Activated naive CD4-positive, alpha-beta T cell treated with anti-CD3 and anti-CD28 coated beads, Interleukin-2, amount 50 U/mL, for 16 hours (primary cell): ENCODE measurements at places on chromosomes 7 and 10.

GRCh38 chr10:117670116-117670904, 127.8 kb downstream of the EMX2 start:
- no peak for DNase-seq

DNA sequence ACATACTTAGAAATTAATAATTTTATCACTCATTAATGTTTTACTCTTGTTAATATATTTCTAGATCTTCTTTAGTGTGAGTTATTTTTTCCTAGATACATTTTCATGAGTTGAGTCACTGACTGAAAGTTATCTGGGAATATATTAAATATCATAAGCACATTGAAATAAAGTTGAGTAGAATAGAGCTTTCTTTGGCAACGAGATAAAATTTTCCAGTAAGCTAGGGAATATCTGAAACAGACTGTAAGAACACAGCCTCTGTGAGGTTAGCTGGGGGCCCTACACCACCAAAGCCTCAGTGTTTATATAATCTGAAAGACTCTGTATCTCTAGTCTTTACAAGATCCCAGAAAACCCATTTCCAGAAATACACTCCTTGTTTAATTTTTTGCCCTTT, 347.8 kb upstream of the PLXDC2 start:
- no peak for DNase-seq

DNA sequence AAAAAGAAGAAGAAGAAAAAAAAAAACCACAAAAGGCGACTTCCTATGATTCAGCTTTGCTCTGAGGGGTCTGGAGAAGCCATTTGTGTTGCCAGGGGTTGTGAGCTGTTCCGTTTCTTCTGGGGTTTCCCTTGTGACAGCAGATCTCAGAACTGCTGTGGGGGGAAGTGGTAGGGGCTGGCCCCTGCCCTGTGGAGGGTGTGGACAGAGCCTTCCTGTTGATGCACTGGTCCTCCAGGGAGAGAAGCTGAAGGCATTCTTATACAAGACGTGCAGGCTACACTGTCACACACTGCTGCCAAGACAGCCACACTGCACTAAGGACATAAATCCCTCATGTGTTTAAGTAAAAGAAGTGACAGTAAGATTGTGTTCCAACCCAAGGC, 17.3 kb upstream of the CSGALNACT2 start:
- no peak for DNase-seq

DNA sequence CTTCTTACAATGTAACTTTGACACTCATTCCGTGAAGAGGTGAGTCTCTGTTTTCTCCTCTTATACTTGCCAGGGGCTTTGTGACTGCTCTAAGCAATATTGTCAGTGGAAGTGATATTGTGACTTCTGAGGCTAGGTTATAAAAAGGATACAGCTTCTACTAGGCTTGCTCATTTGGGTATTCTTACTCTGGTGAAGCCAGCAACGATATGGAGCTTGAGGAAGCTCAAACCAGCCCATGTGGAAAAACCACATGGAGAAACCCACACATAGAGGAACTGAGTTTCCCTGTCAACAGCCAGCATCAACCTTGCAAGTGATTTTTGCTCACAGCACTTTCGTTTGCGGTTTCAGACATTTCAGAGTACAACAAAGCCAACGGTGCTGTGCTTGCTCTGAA, 149.6 kb upstream of the SEMA3E start:
- no peak for DNase-seq

DNA sequence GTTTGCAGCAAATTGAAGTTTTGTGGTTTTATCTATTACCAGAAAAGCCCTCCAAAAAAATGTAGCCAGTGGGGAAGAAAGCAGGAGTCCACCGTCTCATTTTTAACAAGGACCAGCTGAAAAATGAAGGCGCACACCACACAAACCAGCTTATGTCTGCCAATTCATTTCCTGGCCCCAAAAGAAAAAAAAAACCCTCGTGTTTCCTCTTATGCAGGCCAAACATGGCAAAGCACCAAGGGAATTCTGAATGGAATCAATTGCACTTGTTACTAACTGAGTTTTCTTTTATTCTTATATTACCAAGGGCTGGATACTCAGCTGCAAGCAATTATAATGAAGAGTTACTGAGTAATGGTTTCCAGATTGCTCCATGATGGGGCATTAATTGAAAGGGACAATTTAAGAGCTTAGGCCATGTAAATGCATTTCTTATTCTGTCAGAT, 428.3 kb upstream of the NPVF start:
- DNase-seq: no peak

DNA sequence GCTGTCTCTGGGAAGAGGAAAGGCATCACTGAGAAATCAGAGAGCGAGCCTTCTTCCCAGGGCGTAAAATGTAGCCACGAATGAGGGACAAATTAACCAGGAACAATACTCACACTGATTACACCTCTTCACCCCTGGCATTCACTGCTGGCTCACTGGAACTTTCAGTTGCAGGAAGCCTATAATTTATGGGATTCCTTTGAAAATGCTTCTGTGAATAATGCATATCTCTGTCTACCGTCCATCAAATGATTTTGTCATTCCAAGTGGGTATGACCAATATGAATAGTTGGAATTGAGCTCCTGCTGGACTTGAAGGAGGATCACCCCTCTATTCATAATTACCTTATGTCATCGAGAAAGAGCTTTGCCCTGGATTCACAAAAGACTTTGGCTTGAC, 360.3 kb upstream of the FZD8 start:
- DNase-seq: no peak

DNA sequence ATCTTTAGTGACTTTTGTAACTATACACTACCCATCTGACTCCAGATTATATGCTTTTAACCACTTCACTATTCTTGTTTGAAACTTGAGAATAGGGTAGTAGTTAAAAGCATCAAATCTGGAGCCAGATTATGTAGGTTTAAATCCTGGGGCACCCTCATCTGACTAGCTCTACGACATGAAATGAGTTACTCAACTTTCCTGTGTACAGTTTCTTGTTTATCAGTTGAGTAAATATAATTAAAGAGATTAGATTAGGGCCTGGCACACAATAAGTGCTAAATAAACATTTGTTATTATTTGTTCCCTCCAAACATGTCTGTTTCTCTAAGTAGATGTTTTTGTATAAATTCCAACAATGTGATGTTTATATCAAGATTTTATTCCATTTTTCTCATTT, 485.3 kb upstream of the LRRTM3 start:
- no peak for DNase-seq
